ENCODE measurements at places on chromosomes 16 and 17. TPM values are rescaled to one million over a fixed set of nuclear protein-coding genes. Genes with fewer than 3 reads are reported as not detected.

DNA sequence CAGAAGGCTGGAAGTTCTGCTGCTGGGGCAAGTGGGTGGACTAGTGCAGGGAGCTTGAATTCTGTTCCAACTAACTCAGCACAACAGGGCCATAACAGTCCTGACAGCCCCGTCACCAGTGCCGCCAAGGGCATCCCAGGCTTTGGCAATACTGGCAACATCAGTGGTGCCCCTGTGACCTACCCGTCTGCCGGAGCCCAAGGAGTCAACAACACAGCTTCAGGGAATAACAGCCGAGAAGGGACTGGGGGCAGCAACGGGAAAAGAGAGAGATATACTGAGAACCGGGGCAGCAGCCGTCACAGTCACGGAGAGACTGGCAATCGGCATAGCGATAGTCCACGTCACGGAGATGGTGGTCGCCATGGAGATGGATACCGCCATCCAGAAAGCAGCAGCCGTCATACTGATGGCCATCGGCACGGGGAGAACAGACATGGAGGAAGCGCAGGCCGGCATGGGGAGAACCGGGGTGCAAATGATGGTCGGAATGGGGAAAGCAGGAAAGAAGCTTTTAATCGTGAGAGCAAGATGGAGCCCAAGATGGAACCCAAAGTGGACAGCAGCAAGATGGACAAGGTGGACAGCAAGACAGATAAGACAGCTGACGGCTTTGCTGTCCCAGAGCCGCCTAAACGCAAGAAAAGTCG is 9.4 kb upstream of the PSMC5 start:
- DNase-seq: no peak

- DNase-seq: no peak
These were observed 197.8 kb upstream of the PIRT start for GRCh38 chr17:11035681-11036080.

DNA sequence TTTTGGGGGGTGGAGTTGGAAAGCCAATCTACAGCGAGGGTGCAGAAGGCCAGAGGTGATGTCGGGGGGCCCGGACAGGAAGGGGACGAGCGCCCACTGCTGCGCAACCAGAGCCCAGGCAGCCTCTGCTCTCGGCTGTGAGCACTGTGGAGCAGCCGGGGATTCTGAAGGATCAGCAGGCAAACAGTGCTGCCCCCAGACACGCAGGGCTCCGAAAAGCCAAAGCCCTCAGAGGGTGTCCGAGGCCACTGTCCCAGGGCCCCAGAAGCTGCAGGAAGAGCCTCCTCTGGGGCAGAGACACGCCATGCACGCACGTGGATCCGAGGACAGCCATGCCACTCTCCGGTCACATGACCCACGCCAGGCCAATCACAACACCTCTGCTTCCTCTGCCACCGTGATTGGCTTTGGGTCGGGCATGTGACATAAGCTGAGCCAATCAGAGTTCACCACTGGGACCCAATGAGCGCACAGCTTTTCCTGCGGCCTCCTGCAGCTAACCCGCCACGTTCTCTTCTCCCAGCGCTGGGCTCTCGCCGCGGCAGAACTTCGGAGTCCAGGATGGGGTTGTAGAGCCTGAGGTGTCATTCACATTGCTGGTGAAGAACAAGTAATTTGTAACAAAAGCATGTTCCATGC is 40.7 kb downstream of the ACTG1 start:
- DNase-seq: no peak

- no peak for DNase-seq
These were observed 62.6 kb downstream of the AMFR start for GRCh38 chr16:56362706-56363105.

Gene KRTAP4-3
- not detected for total RNA-seq

Gene PLXDC1
- 7.1 TPM for total RNA-seq

Gene KRT16
- total RNA-seq: 5.8 TPM

DNA sequence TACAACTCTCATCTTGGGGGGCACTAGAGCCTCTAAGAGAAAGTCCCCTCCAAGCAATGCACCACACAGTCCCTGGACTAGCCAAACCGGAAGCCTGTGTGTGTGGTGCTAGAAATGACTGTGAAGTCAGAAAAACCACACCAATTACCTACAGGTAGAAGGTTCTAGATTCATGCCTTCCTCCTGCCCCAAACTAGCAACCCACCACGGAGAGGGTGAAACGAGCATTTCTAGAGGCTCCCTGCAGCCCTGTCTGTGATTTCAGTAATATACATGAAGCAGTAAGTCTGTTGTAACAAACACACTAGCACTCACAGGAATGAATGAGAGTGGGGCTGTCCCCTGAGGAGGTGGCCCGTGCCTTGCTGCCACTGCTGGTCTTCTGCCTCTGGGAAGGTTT is 13.6 kb downstream of the ZFHX3 start:
- no peak for DNase-seq

- DNase-seq: no peak
These were observed 8.0 kb downstream of the GRIN2C start for GRCh38 chr17:74851612-74852236.

DNA sequence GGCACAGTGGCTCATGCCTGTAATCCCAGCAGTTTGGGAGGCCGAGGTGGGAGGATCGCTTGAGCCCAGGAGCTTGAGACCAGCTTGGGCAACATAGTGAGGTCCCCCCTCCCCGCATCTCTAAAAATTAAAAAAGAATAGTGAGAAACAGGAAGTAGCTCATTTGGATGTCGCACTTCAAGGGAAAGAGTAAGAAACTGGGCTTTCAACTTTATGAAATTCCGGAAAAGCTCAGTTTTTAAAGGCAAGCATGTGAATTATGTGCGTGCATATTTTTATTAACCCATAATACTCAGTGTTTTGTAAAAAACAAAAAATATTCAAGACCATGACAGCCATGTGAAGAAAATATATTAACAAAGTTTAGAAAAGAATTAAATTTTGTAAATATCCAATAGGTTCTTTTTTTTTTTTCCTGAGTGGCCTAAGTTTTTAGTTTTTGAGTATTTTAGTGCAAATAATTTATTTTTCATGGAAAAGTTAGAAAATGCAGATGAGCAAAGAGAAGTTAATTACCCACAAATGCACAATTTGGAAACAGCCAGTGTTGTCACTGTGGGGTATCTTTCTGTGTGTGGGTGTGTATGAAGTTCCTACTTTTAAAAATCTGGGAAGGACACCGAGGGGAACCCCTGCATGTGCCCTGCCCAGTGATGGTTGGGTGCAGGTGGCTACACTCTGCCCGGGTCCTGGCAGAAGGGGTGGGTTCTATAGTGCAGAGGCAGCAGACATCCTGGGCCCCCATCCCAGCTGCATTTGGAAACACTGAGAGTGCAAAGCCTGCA is 40.0 kb downstream of the CIBAR2 start:
- no peak for DNase-seq

DNA sequence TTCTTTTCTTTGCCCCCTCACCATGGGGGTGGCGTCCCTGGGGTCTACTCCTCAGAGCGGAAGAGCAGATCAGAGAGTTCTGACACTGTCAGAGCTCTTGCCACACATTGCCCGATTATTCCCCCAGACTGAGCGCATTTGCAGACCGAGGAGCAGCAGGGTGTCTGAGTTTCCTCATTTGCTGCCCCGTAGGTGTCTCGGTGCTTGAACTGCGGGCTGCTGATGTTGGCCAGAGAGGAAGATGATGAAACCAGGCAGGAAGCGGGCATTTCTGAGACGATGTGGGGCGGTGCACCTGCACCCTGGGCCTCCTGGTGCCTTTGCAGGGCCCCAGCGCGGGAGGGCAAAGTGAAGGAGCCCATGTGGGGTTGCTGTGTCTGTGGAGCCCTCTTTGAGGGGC is 55.2 kb downstream of the ARSG start:
- no peak for DNase-seq

All from omental fat pad (tissue), 4 donors.